ENCODE measurements at places on chromosomes 11 and 22. TPM values are rescaled to one million over a fixed set of nuclear protein-coding genes. Genes with fewer than 3 reads are reported as not detected.
A peak's percentile ranks its signal among the peaks of the same experiment; 100 is the strongest.

SHANK3 gene
- total RNA-seq = 56.6 TPM

CDHR5 gene
- total RNA-seq = not detected

ALKBH3 gene
- total RNA-seq = 32.7 TPM

- no peak for DNase-seq
These were observed 569.7 kb downstream of the NTM start for GRCh38 chr11:131940126-131940525.

- DNase-seq = peak; percentile 71
These were observed 85.2 kb downstream of the CCDC81 start for GRCh38 chr11:86459682-86460460.

DNA sequence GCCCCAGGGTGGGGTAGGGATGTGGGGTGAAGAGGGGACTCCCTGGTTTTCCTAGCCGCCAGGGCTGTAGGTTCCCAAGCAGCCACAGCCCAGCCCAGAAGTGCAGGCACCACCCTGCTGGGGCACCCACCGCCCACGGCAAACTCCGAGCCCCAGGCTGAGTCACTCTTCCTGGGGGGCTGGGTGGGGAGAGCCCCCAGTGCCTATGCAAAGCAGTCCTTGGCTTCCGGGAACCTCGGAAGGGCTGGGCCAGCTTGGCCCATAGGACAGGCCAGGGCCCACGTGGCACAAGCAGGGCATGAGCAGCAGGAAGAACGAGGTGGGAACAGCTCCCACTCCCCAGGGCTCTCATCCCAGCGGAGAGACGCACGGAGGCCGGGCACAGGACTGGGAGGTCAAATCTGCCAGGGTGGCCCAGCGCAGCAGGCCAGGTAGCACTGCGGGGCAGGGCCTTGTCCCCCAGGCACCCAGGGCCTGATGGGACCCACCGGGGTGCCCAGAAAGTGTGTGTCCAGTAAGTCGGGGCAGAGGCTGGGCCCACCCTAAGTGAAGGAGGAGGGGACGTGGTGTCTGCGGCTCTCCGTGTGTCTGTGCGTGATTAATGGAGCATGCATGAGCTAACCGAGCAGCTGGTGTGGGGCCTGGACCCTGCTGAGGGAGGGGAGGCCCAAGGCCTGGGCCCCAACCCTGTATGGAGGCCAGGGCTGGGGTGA lies 4.6 kb upstream of the IL17REL start:
- peak; percentile 35 for DNase-seq

Measured in sciatic nerve (tissue), 2 donors.